Ecto neural progenitor cell (in vitro differentiated cells): ENCODE measurements at places on chromosomes 6 and 20.
A peak's percentile ranks its signal among the peaks of the same experiment; 100 is the strongest.

DNA sequence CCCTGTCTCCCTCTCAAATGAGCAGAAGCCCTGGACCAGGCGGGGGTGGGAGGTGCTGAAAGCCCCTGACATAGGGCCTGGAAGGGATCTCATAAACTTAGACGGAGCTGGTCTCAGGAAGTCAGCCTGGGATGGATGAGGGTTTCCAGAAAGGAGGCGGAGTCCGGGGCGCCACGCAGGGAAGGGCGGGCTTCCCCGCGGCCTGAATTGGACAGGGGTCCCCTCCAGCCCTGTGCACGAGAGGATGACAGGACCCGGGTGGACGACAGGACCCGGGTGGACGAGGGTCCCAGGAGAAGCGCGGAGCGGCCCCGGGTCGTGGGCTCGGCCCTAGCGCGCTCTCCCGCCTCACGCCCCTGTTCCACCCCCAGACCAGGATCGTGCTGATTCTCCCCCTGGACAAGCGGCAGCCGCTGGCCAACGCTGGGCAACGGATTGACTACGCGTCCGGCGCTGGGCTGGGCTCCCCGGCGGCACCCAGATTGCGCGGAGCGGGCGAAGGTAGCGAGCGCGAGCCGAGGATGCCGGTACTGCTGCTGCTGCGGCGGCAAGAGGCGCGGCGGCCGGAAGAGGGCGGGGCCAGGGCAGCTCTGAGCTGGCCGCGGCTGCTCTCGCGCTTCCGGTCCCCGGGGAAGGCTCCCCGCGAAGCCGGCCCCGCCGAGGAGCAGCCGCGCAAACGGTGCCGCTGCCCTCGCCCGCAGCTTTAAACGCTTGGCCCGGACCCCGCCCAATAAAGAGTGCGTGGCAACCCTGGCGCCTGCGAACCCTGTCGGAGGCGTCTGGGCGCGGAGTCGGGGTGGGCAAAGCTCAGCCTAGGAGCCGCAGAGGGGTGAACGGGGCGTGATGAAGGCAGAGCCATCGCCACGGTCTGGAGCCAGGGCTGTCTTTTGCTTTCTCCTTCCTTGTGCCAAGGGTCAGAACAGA lies 1.3 kb downstream of the C20orf144 start:
- DNase-seq, result peak; percentile 88

GRCh38 chr20:62305149-62305764 lies 2.5 kb downstream of the ADRM1 start:
- DNase-seq, result no peak

DNA sequence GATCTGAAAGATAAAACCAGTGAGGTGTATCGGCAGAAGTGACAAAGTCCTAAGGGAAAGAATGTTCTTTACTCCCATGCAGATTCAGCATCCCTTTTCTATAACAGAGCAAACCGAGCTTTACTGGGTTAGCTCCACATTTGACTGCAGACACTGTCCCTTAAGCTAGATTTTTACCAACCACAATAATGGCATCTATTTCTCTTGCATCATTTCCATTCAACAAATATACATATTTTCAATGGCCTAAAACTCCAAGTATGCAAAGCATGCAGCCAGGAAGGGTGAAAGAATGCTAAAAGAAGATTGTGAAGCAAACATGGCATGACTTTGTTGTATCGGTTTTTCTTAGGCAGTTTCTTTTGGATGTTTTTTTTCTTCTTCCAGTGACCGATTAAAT lies 255.4 kb downstream of the OGFRL1 start:
- no peak for DNase-seq

GRCh38 chr6:36665180-36665579 lies 13.3 kb upstream of the CDKN1A start:
- DNase-seq, result no peak

DNA sequence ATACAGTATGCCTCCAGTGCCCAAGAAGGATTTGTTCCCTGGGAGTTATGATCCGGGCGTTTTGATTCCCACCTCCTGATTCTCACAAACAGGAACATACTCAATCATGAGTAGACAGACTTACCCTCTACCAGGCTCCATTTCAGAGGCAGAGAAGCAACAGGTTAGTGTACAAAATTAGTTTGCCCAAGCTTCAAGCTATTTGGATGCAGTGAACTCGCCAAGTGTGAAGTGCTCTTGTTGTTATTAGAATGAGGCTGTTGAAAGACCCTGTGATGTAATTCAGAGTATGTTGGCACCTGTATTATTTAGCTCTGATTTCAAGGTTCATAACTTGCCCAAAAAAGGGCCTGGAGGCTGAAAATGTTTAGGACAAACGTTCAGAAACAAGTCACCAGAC lies 247.0 kb downstream of the PHACTR1 start:
- no peak for DNase-seq

DNA sequence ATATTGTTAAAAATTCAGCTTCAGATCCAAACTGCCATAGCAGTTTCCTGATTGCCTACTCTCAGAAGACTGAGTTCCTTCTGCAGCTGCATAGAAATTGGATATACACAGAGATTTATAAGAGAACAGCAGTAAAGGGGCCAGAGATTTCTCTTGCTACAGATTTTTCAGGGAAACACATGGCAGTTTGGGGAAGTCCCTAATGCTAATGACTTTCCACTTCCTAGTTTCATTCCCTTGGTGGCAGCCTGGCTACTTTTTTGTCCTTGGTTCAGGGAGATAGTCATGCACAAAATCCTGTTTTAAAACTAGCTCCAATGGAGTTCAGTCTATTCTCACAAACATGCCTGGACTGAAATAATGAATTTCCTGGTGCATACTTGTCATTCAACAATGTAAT lies 125.3 kb upstream of the PLCB4 start:
- DNase-seq, result no peak
